ENCODE measurements at places on chromosomes 7 and 10.

DNA sequence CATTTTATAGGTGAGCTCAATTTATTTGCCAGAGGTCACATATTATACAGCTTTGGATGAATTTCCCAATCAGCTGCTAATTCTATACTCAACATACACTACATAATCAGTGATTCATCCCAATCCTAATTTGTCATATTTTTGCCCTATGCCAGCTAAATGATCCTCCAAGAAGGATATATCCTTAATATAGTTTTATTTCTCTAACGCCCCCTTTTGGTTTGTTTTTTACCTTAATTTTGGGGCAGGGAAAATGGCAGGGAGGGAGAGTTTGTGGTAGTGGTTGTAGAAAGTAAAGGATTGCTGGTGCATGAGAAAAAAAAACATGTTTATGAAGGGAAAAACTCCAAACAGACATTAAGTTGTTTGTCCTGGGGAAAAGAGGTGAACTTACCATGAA, 31.9 kb downstream of the WASL start:
- no peak for DNase-seq

DNA sequence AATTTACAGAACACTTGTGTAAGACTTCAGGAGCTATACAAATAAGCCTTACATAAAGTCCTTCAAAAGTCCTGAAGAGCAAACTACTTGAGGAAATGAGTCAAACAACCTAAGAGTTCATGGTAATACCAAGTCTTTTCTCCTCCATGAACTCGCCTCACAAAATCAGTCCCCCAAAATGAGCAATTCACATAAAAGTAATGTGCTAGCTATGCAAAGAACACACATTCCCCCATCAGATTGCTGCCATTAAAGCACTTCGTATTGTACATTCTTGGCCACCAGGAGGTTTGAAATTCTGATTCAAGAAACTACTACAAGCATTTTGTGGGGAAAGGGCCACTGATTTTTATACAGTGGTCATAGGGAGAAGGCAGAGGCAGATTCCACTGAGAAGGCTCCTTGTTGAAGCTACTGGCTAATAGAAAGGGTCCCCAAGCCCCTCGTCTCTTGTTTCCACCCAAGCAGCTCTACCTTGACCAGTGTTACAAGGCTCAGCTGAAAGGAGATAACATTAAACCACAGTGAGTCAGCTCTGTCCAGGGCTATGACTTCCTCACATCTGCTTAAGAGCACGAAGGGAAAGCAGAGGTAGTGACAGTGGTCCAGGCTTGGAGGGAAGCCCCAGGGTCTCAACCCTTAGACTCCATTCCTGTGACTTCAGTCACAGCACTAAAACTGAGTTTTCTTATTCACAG, 115.2 kb upstream of the CDK1 start:
- no peak for DNase-seq

- no peak for DNase-seq
These were observed 125.1 kb upstream of the RAB11FIP2 start for GRCh38 chr10:118171861-118172260.

DNA sequence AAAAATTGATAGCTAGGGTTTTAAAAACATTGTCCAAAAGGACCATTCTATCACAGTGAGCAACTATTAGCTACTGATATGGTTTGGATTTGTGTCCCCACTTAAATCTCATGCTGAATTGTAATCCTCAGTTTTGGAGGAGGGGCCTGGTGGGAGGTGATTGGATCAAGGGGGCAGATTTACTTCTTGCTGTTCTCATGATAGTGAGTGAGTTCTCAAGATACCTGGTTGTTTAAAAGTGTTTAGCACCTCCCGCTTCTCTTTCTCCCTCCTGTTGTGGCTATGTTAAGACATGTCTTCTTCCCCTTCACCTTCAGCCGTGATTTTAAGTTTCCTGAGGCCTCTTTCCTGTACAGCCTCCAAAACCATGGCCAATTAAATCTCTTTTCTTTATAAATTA, 500.4 kb upstream of the POT1 start:
- no peak for DNase-seq

GRCh38 chr7:105448181-105448580, 59.5 kb upstream of the SRPK2 start:
- DNase-seq = no peak

DNA sequence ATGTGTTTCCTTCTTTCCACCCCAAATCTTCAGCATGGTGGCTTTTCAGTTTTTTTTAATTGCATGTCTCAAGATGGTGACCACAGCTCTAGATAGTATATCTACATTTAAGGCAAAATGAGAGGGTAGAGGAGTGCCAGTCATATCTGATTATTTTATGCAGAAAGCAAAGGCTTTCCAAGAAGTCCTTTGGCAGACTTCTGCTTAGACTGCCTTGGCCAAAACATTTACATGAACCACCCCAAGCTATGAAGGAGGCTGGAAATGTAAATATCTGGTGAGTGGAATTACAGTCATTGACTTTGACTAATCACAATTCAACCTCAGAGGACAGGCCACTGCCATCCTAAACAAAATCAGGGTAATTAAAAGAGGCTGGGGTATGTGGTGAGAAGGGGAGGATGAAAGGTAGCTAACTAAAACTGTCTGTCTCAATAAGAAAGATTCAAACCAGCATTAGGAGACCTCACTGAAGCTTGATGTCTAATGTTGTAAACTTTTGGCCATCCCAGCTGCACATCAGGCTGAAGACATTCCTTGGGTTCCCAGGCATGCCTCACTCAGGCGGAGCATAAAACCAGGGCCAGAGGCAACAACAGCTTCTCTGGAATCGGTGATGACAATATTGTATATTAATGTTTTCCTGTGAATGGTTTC, 53.4 kb downstream of the PPP1R3C start:
- DNase-seq = no peak

DNA sequence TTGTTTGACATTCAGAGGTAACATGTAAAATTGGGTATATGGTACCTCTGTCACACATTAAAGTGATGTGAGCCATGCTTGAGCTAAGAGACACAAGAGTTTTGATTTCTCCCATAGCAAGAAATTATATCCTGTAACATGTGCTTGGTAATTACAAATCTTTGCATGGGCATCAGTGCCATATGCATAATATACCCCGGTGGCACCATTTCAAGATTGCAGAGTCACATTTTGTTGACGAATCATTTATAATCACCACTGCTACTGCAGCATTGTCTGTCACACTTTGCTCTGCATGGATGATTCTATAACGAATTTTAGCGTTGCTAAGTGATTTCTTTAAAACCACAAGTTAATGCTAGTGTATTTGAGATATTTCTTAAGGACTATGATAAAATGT, 443.7 kb upstream of the LRRN3 start:
- no peak for DNase-seq

DNA sequence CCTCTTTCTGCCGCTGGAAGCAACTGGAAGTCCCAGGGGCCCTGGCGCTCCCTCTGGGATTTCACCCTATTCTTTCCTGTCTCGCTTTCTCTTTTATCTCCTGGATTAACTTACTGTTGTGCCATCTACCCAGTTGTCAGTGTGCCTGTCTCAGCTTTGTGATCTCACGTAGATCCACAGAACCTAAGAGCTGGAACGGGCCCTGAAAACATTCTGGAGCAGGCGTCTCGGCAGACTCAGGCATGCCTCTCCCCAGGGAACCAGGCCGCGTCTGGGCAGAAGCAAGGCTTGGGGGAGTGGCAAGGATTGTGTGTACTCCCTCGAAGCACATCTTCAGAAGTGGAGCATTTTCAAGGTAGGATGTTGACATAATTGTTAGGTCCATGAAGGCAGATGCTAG, 87.2 kb downstream of the KCNMA1 start:
- DNase-seq = no peak

DNA sequence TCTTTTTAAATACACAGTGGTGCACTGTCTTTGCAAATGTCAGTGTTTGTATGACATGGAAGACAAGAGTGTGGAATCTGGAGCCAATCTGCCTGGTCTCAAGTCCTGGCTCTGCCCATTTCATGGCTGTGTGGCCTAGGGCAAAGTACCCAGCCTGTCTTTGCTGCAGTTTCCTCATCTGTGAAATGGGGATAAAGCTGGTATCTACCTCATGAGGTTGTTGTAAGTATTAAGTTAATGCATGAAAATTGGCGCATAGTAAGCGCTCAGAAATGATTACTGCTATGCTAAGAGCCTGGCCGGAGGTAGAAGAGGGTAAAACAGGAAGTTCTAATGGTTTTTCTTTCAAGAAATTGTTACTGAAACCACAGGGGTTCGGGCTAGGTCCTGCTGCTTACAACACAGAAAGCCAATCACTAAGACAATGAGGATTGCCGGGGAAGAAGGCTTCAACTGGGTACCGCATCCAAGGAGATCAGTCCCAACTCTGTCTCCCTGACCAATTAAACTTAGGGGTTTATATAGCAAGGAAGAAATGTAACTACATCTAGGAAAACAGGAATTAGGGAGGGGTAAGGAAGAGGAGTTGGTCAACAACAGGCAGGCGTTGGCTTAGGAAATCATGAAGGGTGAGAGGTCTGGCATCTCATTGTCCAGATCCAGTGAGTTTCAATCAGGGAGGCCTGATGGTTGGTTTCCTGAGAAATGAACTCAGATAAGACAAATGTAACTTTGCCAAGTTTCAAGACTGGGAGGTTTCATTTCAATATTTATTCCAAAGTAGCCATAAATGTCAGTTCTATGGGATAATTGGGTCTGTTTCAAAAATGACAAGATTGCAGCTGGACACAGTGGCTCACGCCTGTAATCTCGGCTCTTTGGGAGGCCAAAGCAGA, 57.0 kb downstream of the CHST3 start:
- no peak for DNase-seq

GRCh38 chr7:155296006-155296787, 1.5 kb upstream of the INSIG1 start:
- DNase-seq = no peak

DNA sequence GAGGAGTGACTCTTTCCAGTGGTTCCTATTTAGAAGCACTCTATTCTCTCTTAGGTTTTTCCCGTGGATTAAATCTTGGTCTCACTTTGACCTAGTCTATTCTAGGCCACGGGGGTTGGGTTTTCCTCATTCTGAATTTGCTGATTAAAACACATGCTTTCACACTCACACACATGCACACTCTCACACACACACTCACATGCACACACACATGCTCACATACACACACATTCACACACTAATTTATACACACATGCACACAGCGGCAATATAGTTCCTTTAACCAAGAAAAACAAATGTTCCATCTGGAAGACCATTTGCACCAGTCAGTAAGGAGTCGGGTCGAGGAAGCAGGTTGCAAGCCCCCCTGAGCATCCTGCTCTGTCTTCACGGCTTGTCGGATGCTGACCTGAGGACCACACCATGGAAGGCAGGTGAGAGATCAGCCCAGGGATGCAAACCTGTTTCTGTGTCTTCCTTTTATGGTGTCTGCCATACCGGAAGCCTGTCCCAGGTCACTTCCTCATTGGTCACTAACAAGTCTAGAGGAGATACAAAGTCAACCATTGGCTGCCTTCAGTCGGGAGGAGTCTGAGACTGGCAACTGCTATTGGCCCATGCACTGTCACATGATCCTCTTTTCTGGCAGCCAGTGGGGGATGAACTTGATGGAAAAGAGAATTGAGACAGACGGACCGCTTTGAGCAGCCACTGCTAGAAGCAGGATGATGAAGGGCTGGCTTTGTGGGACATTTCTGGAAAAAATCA, 330.8 kb downstream of the FGFR2 start:
- DNase-seq = no peak

- no peak for DNase-seq
These were observed 22.3 kb upstream of the SLC25A13 start for GRCh38 chr7:96344236-96344635.

DNA sequence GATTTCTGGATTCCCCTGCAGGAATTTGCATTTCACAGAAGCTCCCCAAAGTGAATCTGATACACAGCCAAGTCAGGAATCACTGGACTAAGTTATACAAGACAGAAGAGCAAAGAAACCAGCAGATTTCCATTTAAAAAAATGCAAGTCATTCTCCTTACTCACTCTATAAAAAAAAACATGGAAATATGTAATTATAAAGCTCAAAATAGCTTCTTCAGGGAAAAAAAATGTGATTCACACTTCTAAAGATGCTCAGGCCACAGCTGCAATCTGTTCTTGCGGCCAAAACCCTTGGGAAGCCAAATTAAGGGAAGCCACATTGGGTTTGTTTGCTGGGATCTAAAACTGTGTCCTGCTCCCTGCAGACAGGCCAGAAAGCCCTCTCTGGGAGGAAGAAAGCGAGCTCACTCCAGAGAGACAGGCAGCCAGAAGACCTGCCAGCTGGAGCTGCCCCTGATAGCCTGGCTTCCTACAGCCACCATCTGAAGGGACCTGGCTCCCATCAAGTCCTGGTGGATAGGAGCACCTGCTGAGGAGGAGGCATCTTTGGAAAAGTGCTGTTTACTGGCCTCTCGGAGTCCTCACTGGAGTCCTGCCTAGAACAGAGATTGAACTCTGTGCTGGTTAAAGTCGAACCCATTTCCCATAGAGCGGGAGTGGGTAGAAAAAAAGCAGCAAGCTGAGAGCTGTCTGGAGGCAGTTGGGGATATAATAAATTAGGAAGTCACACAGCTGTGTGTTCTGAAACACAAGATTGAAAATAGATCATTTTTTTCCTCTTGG, 359.2 kb upstream of the AOAH start:
- no peak for DNase-seq

- no peak for DNase-seq
These were observed 18.5 kb upstream of the DLX6 start for GRCh38 chr7:96986901-96987300.
